ENCODE measurements at places on chromosomes 11 and 22.
A peak's percentile ranks its signal among the peaks of the same experiment; 100 is the strongest.

DNA sequence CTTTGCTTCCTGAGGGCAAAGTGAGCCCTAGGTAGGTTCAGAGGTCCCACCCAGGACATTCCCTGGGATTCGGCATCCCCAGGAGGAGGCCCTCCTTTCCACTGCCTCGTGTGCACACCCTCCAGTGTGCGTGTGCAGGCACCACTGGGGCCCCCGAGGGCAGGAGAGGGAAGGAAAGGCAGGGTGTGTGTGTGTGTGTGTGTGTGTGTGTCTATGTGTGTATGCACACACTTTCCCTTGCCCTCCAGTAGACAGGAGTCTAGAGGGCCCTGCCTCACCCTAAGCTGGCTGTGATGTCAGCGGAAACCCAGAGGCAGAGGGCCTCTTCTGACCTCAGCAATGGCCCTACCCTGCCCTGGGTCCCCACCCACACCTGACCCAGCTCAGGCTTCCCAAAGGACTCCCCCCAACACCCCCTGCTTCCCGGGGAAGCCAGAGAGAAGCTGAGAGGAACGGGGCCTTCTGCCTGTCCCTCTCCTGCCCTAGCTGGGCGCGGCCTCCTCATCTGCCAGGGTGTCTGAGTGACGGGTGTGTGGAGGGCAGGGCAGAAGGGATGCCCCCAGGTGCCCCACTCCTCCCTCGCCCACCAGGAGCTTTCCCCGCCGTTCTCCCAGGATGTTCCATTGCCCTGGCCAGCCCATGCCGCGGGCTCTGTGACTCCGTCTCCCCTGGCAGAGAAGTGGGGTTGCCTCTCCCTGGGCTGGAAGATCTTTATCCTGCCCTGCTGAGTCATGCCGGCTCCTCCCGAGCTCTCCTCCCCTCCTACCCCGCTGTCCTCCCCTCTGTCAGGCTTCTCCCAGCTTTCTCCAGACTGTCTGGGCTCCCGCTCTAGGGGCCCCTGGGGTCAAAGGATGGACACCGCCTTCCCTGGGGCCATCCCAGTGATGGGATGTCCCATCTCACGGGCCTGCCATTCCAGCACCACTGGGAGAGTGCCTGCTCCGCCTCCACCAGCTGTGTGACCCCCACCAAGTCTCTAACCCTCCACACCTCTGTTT lies 6.0 kb upstream of the CLCF1 start:
- no peak for DNase-seq

GRCh38 chr11:8047382-8047781 lies 33.6 kb upstream of the TUB start:
- no peak for DNase-seq

DNA sequence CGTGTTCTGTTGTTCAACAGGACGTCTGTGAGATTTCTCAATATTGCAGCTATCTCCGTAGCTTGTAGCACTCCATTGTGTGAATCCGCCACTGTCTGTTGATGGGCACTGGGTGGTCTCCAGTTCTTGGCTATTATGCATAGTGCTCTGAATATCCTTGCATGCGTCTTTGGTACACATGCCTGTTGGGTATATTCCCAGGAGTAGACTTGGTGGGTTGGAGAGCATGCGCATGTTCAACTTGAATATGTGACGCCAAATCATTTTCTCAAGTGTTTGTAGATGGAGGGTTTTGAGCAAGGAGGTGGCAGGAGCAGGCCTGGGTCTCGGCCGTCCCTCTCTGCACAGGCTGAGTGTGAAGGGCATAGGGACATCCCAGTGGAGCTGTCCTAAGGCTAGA lies 24.8 kb upstream of the TSKU start:
- DNase-seq = no peak

- no peak for DNase-seq
These were observed 11.1 kb downstream of the PRDM11 start for GRCh38 chr11:45157247-45158209.

DNA sequence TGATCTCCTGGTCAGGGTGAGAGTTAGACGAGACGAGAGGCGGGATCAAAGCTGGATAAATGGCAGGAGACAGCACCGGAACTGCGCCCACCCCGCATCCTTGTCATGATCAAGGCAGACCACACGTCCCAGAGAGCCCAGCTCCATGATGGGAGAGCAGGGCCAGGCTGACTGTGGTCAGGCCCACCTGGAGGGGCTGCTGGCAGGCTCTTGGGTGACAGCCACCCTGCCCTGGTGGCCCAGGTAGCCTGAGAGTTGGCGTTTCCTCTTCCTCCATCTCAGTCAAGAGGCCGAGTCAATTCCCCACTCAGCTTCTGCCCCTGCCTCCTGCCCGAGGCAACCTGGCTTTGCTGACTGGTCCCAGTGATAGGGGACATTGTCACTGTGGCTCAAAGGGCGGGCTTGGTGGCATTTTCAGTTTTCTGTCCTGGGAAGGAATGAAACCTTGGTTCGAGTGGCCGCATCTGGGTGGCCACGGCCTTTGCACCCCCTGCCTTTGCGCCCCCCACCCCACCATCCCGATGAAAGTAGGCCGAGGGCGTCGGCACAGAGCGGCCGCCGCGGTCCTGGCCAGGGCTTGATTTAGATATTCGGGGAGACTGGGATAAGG lies 60.8 kb upstream of the PPARA start:
- DNase-seq = no peak

DNA sequence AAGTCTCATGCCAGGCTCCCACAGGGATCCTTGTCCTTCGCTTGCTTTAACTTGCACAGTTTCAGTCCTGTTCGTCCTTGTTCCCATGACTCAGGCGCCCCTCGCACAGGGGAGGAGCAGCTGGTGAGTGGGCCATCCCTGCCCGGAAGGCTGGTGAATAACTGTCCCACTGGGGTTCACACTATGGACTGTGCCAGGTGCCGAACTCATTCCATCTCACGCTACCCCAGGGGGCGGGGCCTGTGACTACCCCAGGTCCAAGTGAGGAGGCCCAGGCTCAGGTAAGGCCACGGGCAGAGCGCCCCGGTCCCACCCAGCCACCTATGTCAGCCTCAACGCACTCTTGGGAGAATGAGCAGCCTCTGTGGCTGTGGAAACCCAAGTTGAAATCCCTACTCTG lies 7.2 kb upstream of the CARD10 start:
- DNase-seq = no peak

- DNase-seq = no peak
These were observed 256.9 kb downstream of the CADM1 start for GRCh38 chr11:115247361-115247760.

DNA sequence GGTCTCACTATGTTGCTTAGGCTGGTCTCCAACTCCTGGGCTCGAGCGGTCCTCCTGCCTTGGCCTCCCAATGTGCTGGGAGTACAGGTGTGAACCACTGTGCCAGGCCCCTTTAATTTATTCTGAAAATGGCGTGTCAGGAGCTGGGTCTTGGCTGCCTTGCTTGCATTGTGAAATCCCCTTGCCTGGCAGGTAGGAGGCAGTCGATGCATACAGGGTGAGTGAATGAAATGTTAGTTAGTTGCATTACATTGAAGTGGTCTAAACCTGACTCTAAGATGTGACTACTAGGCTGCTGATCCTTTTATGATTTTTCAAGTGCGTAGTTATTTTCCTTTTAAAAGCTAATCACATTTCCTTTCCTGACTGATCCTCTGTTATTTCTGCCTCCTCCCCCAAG lies 42.9 kb downstream of the PARVB start:
- no peak for DNase-seq

GRCh38 chr11:8267280-8267679 lies 3.6 kb upstream of the LMO1 start:
- DNase-seq = no peak

- DNase-seq = no peak
These were observed 24.0 kb downstream of the CSF2RB start for GRCh38 chr22:36937319-36938027.

DNA sequence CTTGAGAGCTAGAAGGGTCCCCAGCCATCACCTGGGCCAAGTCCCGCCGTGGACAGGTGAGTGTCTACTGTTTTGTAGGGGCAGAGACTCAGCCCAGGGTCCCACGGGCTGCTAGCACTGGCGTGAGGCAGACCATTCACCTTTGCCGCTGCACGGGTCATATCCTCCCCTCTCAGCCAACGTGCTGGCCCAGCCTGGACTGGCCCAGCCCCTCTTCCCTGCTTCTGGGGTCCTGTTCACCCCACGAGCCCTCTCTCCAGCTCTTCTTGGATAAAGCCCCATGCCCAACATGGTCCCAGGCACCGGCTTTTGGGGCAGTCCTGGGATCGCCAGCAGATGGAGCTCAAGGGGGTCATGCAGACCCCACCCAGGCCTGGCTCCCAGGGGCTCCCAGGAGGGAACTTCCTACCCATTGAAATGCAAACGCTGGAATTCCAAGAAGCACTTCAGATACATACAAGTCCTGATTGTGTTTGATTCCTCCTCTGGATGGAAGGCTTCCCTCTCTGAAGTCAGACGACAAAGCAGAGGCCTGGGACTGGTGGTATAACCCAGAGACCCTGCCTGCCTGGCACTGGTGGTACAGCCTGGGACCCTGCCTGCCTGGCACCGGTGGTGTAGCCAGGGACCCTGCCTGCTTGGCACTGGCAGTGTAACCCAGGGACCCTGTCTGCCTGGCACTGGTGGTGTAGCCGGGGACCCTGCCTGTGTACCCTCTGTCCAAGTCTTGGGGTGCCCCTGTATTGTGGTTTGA lies 8.9 kb upstream of the SEPTIN5 start:
- DNase-seq = no peak

- DNase-seq = no peak
These were observed 659.4 kb downstream of the METTL15 start for GRCh38 chr11:28767574-28767973.

GRCh38 chr11:235180-235579 lies 962 bp downstream of the SIRT3 start:
- no peak for DNase-seq

DNA sequence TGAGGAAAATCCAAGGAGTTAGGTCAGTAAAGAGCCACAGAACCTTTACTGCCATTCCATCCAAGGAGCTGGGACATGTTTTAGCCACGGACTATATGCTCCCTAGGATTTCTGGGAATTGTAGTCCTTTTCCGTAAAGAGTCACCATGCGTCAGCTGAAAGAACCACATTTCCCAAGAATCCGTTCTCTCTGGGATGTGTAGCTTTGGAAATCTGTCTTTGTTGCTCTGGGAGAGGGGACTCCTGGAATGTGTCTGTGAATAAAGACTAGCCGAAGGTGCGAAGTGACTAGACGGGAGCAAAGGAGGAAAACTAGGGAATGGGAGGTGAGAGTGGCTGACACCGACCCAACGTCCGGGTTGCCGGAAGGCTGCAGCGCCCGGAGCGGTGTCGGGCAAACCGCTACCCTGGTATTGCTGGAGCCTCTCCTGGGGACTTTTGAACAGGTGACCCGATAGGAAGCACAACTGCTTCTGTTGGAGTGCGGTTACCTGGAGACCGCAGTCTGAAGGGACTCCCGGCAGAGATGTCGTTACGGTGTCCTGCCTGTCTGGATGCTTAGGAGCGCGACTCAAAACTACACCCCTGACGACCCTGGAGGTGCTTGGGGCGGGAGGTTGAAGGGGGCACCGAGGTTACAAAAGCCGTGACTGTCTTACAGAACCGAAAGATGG lies at the start of gene IFTAP:
Gene IFTAP (plus strand): TSS at position 187 of the 674 bp plus-strand sequence. CDS start 15,602 bp downstream, outside the sequence.
- DNase-seq = peak; percentile 8

GRCh38 chr11:62889484-62890437 lies 9.1 kb downstream of the SLC3A2 start:
- DNase-seq = no peak

- DNase-seq = peak; percentile 73
These were observed 12.5 kb upstream of the MB start for GRCh38 chr22:35629406-35630216.

GRCh38 chr22:44382116-44383038 lies 69.6 kb upstream of the SHISAL1 start:
- DNase-seq = no peak

DNA sequence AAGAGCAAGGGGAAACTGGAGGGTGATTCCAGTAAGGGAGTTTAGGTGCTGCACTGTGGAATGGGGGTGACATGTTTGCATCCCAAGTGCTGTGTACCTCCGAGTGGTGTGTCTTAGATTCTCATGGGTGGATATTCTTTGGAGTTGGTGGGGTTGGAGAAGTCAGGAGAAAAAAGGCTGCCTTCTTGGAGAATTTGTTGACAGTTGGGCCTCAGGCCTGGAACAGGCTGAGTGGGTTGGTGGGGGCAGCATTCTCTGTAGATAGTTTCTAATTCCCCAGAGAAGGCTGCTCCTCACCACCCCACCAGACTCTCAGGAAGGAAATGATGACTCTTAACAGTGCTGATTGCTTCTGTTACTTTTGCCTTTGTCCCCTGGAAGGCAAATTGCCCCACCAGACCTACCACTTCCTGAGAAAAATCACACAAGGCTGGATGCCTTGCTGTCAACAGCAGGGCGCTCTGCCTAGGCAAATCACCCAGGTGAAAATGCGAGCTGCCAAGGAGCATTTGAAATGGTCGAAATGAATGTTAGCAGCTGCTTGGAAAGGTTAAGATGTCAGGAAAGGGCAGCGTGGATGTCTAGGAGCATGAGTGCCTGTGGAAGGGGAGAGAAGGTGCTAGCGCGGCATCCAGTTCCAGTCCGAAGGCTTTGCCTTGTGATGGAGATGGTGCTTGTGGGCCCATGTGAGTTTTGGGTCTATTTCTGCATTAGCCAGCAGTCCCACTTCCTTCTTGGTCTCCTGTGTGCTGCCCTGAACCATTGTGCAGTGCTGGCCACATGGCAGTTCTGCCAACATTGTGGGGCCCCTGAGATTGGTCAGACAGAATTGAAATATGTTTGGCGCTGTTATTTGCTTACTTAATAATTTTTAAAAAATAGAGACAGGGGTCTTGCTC lies 29.7 kb upstream of the SORL1-AS1 start:
- DNase-seq = no peak

GRCh38 chr11:95148938-95149337 lies 59.3 kb downstream of the ENDOD1 start:
- no peak for DNase-seq

DNA sequence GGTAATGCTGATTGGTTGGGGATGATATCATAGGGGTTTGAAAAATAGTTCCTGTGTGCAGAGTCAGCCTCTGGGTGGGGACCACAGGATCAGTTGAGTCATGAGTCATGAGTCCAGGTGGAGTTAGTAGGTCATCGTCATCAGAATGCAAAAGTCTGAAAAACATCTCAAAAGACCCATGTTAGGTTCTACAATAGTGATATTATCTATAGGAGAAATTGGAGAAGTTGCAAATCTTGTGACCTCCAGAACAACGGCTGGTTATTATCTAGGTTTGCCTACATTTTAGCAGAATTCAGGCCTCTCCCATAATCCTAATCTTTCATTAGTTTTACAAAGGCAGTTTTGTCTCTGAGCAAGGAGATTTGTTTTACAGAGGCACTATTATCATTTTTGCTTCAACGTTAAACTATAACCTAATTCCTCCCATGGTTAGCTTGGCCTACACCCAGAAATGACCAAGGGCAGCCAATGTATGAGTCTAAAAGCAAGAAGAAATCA lies 38.9 kb downstream of the MS4A2 start:
- no peak for DNase-seq

GRCh38 chr11:15484398-15484797 lies 369.7 kb downstream of the INSC start:
- no peak for DNase-seq
